ENCODE measurements at places on chromosomes 7 and 10.

GRCh38 chr7:151248346-151249033 is at the start of gene SMARCD3:
SMARCD3 (minus strand) TSS chr7:151248694; CDS start chr7:151248562, 132 bp downstream.
- no peak for DNase-seq

DNA sequence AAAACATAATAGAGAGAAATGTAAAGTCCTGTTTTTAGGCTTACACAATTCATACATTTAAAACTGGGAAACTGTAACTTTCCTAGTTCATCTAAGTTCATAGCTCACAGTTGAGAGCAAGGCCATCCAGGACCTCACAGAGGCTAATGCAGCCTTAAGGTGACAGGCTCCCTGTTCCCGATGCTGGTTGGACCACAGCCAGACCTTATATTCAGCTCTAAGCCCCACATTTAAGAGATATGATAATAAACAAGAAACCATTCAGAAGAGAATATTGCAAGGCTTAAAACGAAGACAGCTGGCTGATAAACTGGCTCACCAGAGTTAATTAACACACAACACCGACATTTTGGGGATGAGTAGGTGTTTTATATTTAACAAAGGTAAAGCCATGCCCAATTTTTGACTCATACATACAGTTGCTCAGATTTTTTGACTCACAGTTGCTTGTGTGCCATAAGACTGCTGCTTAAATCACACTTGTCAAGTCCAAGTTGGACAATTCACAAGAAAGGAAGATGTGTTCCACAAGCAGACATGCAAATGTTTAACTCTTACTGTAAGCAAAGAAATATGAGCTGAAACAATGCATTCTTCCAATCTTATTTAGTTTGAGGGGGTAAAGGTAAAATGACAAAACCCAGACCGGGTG is 41.1 kb upstream of the TMEM213 start:
- DNase-seq = no peak

- no peak for DNase-seq
These were observed 34.6 kb upstream of the PDK4 start for GRCh38 chr7:95630702-95631458.

DNA sequence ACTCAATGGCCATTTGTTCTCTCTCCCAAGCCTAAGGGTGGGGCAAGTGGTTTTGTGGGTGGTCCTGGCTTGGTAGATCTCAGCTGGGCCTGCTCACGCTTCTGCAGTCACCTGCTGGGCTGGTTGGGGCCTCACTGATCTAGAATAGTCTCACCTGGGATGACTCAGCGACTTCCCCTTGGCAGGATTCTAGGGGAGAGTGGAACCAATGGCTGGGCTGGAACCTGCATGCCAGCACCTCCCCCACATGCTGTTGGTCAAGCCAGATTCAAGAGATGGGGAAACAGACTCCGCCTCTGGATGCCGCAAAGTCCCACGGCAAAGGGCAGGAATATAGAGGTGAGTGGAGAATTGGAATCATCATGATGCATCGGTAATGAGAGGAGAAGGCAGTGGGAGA is 292.9 kb upstream of the NPVF start:
- DNase-seq = no peak

- peak; percentile 15 for DNase-seq
These were observed 166.2 kb upstream of the FAM3C start for GRCh38 chr7:121562259-121562658.

DNA sequence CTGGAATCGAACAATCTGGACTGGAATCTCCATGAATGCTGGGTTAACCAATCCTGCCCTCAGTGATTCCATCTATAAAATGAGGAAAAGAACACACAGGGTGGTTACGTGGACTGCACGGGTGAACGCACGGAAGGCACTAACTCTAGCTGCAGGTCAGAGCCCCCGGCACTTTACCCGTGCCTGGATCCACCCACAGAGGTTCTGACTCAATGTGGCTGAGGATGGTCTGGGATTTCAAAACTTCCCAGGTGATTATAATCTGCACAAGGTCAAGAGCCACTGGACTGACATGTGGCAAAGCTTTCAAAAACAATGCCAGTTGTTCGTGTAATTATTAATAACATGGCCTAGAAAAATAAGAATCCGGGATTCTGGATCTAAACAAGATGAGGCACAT is 29.2 kb downstream of the KIAA1549 start:
- DNase-seq = no peak

DNA sequence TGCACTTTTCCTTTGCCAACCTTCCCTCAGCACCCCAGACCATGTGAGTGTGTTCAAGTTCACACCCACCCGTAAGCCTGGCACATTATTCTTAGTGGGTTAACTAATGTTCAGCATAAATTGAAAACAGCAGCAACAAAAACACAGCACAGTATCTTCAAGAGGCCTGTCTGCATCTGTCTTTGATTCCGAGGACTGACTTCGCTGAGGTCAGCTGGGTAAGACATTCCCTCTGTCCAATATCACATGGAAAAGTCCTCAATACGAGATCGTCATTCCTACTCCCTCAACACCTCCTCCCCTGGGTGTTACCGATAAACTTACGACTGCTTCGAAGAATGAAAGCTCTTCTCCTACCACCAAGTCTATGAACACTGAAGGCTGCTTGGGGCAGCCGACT is 218.8 kb downstream of the SFMBT2 start:
- DNase-seq = no peak

DNA sequence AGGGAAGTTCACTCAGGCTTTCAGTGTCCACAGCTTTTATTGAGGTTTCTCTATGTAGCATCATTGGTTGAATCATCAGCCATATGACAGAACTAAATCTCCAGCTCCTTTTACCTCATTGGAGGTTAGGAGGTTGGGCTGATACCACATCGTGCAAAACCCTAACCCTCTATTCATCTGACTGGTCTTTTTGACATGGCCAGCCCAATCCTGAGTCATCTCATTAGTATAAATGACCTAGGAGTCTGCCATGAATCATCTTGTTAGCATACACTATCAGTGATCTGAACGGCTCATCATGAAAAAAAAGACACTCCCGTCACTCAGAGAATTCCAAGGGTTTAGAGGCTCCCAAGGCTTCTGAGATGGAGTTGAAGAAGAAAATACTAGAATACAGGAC is 669.8 kb upstream of the POT1 start:
- DNase-seq = no peak

- DNase-seq = no peak
These were observed 947 bp downstream of the HOXA3 start for GRCh38 chr7:27151341-27151930.

- DNase-seq = no peak
These were observed 20.1 kb upstream of the HABP2 start for GRCh38 chr10:113532724-113533123.

GRCh38 chr10:11610826-11611247 is 613 bp downstream of the USP6NL start:
- no peak for DNase-seq

DNA sequence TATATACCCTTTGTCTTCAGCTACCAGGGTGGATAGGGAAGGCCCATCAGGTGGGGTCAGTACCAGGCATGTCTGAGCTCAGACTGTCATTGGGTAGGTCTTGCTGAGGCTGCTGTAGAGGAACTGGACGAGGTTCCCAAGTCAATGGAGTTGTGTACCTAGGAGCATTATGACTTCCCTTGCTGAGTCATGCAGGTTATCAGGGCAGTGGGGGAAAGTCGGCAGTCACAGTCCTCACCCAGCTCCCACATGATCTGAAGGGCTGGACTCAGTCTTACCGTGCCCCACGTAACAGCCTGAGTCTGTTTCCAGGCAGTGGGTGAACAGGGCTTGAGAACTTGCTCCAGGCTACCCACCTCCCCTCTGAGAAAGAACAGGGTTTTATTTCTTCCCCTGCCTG is 260.8 kb upstream of the COBL start:
- no peak for DNase-seq

- no peak for DNase-seq
These were observed 122.4 kb upstream of the AFAP1L2 start for GRCh38 chr10:114526504-114527238.

GRCh38 chr10:86041116-86041515 is 325.5 kb downstream of the GRID1 start:
- no peak for DNase-seq

DNA sequence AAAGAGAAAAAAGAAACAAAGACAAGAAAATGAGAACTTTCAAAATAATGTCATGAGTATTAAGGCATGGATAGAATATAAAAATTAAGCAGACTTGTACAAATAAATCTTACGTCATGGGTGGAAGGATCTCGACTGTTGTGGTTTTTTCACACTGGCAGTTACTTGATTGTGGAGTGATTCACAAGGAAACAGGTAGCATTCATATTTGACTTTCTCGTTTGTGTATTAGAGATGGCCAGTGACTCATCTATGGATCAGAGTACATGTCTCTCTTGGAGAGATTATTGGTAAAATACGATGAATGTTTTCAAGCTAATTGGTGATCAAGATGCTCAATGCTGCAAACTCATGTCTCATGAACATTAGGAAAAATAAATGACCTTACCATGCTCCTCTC is 564.3 kb downstream of the GATA3 start:
- DNase-seq = no peak

DNA sequence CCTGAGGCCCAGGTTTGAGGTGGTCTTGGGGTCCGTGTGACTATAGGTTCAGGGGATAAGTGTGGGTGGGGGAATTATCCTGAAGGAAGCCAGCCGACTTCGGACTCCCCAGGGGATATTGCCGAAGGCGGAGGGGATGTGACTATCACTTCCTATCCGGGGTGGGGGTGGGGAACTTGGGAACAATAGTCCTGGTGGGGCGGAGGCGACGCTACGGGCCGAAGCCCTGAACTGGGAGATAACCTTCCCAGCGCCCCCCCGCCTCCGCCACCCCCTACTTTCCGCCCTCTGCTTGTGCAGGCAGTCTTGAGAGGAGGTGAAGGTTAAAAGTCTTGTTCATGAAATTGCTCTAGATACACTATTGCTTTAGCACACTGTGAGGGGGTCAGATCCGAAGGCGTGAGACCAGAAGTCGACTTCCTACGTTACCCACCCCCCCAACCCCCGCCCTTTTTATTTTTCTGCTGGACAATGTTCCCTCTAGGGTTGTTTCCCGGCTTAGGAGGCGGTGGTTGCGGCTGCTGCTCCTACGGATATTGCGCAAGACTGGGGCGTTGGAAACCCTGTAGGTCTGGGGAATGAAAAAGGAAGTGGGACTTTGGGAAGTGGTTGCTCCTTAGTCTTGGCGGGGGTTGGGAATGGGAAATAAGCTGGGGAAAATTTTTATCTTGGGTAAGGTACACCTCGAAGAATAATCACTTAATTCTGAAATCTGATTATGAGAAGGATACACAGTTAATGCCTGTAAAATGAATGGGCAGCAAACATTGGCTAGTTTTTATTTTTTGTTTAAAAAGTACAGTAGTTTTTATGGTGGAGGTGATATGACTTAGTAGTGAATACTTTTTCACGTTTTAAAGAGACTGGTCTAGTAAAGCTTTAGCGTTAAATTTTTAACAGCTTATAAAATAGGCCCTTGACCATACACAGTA is 1.5 kb downstream of the PTPN12 start:
- peak; percentile 50 for DNase-seq

GRCh38 chr10:86728056-86728455 is 28.4 kb upstream of the BMPR1A start:
- DNase-seq = no peak

- DNase-seq = no peak
These were observed 10.3 kb downstream of the ZMIZ1 start for GRCh38 chr10:79079054-79079397.

DNA sequence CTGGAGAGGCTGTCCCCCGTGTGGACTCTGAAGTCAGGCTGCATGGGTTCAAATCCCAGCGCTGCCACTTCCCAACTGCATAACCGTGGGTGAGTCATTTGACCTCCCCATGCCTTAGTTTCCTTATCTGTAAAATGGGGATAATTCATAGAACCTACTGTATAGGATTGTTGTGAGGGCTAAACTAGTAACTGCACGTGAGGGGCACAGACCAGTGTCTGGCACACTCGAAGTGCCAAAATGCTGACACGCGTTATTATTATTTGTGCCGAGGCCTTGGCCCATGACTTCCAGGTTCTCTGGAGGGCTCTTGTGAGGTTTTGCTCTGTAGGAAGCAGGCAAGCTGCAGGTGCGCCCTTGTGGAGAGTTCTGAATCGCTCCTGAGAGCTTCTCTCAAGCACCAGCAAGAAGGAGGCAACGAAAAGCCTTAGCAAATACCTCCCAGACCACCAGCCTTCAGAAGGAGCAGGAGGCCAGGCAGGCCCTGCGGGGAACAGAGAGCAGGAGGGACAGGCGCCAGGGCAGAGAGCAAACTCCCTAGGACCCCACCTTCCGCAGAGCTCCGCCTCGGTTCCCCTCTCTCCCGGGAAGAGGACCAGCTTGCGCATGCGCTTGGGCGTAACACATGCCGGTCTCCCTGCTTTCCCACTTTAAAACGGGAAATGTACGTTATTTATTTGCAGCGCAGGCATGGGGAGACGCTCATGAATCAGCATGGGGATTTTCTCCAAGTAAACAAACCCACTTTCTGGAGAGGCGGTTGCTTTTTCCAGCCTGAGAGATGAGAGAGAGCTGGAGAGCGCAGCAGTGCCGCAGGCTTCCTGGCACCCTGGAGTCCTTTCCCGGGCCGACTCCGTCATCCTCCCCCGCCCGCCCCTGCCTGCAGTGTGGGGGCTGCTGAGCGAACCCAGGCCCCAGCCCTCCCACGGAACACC is 39.6 kb downstream of the SORCS3 start:
- no peak for DNase-seq
